ENCODE measurements at places on chromosomes 3 and 15.

DNA sequence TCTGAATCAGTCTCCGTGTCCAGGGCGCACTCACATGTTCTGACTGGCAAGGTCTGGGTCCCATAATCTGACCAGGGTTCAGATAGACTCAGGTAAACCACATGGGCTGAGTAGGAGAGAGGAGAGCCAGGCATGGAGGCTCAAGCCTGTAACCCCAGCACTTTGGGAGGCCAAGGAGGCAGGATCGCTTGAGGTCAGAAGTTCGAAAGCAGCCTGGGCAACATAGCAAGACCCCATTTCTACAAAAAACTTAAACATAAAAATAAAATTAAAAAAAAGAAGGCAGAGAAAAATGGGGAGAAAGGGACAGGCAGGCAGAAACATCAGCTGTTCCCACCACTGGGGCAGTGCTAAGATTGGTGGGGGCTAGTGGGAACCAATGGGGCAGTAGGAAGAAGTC lies 5.4 kb downstream of the TMEM43 start:
- DNase-seq: no peak

GRCh38 chr3:98246142-98246541 lies 17.9 kb upstream of the OR5H6 start:
- no peak for DNase-seq

- DNase-seq: no peak
Observed at GRCh38 chr3:42526616-42527367, 24.3 kb downstream of the VIPR1 start.

DNA sequence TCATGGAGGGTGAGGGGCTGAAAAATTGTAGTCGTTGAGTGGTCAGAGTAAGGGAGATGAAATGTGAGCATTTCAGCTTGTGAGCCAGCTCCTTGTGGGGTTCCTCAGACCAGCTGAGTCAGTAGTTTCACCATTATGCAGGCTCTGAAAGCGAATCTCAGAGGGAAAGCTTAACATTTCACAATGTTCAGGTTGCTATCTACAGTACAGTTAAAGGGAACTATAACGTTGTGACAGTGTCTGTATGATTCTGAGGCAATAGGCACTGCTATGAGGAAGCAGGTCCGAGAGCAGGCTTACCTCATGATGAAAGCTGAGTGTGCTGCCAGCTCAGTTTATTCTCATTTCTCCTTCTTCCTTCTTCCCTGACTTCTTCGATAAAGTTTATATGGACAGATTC lies 469.6 kb downstream of the EDEM1 start:
- no peak for DNase-seq

DNA sequence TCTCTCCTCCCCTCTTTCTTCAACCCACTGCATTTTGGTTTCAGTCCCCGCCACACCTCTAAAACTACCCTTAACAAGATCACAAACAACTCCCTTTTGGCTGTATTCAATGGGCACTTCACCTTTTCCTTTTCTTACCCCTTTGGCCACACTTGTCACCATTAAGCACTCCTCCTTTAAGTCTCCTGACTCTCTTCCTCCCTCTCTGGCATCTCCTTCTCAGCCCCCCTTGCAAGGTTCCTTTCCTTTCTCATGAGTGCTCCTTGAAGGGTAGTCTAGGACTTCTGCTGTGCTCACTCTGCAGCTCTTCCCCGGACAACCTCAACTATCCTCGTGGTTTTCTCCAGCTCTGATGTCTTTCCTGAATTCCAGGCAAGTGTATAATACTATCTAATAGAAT lies 103.7 kb downstream of the RPL22L1 start:
- DNase-seq: no peak

DNA sequence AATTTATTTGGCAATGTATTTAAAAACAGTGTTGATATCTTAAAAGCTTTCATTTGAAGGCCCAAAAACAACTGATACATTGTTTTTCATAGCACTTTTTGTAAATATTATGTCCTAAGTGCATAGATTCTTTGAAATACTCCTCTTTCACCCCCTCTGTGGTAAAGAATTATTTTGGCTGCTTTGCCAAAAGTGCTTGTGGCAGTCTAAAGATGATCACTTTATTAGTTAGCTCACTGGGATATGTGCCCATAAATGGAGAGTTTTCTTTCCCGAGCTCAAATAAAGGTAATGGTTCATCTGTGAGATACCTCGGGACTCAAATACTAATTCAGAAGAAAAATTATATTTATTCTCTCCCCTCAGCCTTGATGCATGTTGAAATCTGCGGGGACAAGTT lies 16.7 kb downstream of the AKAP13 start:
- no peak for DNase-seq

DNA sequence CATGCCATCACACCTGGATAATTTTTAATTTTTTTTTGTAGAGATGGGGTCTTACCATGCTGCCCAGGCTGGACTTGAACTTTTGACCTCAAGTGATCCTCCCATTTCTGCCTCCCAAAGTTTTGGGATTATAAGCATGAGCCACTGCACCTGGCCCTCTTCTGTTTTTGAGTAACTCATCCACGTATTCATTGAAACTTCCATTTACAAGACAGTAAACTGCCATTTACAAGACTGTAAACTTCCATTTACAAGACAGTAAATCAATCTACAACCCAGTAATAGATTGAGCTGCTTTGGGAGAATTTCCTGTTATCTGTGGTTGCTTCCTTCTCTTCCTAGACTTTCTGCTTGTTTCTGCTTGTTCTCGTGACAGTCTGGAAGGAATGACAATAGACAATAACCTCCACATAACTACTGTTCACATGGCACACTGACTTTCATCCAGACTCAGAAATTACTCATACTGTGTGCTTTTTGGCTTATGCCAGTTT lies 114.7 kb upstream of the CCNL1 start:
- no peak for DNase-seq

DNA sequence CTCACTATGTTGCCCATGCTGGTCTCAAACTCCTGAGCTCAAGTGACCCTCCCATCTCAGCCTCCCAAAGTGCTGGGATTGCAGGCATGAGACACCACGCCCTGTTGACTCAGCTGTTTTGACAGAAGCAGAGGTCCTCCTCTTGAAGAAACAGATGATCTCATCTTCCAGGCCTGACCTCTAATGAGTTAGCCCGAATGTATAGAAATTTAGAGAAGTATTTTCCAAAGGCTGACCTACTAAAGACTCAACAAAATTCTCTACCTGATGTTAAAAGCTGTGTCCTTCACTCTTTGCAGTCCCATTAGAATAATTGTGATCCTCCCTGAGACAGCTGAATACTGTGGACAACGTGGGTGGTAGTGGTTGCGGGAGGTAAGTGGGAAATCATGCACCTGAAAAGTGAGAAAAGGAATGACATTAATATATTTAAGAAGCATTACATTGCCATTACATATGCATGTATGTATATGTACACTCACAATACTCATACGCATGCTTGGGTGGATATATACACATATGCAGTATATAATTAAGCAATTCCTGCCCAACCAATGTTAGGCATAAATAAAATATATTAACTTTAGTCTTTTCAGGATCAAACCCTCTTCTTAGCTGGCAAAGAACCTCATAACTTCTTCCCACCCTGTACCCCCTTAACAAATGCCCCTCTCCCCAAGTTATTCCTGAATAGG lies 204.6 kb upstream of the NR2F2 start:
- no peak for DNase-seq

- DNase-seq: no peak
Observed at GRCh38 chr3:149131589-149131988, 2.2 kb downstream of the HPS3 start.

GRCh38 chr3:13878281-13879101 lies 1.4 kb downstream of the WNT7A start:
- DNase-seq: no peak

GRCh38 chr3:50423543-50423942 lies 64.2 kb upstream of the TMEM115 start:
- no peak for DNase-seq

DNA sequence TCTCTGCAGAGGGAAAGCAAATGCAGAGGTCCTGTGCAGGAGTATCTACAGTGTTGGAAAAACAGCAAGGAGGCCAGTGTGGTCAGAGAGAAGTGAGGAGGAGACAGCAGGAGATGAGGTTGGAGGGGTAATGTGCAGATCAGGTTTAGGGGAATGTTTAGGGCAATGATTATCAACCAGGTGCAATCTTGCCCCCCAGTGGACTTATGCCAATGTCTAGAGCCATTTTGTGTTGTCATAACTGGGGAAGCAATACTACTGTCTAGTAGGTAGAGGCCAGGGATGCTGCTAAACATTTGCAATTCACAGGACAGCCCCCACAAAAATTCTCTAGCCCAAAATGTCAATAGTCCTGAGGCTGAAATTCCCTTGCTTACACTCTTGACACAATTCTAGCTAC lies 13.1 kb downstream of the CCDC191 start:
- no peak for DNase-seq

GRCh38 chr3:29065211-29065785 lies 215.6 kb upstream of the RBMS3 start:
- DNase-seq: no peak

DNA sequence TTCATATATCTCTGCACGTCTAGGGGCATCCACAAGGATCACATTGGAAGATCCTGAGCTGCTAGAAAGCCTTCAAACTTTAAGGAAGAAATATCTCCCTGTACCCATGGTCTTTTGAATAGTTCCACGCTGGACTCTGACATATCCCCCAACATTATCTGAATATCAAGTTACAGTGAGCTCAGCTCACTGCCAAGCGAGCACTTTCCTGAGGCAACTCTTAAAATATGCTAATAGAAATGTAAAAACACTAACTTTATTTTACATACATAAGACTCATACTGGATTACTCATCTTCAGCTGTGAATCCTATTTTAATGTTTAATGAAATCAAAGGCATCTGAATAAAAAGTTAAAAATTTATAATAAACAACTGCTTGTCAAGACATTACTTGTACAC lies 420.2 kb upstream of the CCDC54 start:
- DNase-seq: no peak

DNA sequence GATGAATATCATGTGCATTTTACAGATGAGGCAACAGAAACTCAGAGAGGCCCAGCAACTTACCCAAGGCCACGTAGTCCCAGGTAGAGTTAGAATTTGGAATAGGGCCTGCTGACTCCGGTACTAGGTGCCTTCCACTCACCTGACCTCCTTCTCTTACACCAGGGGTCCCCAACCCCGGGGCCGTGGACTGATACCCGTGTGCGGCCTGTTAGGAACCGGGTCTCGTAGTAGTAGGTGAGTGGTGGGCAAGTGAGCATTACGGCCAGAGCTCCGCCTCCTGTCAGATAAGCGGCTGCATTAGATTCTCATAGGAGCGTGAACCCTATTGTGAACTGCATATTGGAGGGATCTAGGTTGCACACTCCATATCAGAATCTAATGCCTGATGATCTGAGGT lies 64.8 kb downstream of the SMAD3 start:
- DNase-seq: no peak

- DNase-seq: no peak
Observed at GRCh38 chr3:72829701-72830100, 18.5 kb downstream of the SHQ1 start.
